ENCODE measurements at places on chromosomes 4 and X. TPM values are rescaled to one million over a fixed set of nuclear protein-coding genes. Genes with fewer than 3 reads are reported as not detected.

- no peak for ATAC-seq
These were observed 1003.6 kb downstream of the FAT4 start for GRCh38 chr4:126318376-126318775.

Gene TAF9B
- total RNA-seq = 101 TPM

DNA sequence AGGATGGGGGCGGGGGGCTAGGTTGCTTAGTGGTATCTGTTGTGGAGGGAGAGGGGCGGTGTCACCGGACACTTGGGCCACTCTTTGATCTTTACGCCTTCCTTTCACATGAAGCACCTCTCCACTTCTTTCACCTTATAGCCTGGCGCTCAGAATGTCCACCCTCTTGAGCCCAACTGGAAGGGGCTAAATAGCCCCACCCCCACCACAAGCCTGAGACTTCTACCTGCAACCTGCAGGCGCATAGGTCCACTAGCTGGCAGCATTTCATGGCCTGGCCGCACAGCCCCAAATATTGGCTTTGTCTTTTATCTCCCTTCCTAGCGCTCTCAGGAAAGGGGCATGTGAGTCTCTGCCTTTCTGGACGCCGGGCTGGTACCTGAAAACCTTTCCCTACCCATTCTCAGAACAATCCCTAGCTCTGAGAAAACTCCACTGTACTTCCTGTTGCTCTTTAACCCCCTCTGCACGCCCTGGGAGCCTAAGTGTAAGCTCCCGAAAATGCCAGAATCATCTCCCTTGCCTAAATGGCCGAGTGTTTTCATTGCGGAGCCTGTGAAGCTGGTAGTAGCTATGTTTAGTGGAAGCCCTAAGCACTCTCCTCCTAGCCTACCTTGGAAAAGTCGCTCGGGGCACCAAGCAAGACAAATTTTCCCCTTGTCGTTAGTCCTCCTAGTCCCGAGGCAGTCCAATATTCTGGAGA is 1.2 kb upstream of the TRPC5 start:
- ATAC-seq = no peak

- no peak for ATAC-seq
These were observed 35.3 kb downstream of the FAT1 start for GRCh38 chr4:186688150-186688943.

DNA sequence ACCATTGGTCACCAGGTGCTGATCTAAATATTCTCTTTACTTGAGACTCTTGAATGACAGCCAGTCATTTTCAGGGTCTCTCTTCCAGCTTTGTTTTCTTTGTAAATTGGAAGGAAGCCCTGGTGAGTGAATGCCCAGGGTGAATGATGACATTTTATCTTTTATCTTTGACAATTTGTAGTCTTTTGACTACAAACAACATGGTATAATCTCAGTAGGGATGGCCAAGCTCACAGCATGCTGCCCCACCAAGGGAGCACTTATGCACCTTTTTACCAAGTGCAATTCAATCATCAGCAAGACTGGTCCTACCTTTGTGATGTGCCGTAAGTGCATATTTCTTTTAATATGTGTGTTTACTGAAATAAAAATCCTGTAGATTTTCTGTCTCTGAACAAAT is 5.7 kb downstream of the AFM start:
- no peak for ATAC-seq

DNA sequence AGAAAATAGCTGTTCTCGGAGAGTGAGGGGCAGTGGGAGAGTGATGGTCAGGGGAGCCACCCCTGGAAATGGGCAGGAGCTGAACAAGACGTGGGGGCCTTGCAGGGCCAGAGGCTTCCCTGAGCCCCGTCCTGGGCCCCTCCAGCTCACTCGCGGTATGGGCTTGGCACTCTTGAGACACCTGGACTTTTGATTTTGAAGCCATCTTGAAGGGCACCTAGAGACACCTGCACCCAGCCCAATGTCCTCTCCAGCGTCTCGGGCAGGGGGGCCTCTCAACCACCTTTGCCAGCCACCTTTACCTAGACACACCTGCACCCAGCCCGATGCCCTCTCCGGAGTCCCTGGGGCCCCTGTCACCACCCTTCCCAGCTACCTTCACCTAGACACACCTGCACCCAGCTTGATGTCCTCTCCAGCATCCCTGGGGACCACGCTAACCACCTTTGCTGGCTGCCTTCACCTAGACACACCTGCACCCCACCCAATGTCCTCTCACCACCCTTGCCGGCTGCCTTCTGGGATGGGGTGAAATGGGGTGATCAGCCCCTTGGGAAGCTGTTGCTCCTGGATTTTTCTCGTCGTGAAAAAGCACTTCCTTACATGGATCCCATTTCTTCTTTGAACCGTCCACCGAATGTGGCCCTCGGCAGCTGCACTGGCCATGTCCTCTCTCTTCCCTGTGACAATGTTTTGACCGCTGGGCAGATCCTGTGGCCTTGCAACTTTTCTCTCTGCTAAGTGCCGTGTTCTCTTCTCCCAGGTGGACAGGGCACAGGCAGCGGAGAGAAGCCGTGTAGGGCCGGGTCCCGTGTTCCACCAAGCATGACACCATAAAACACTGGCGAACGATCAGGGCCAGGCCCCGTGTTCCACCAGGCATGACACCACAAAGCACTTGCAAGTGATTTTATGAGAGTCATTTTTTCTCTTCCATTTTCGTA is 47.5 kb downstream of the CPZ start:
- ATAC-seq = no peak

GRCh38 chrX:152905081-152905420 is 7.2 kb downstream of the ZNF185 start:
- no peak for ATAC-seq

GRCh38 chr4:186651181-186651603 is 72.5 kb downstream of the FAT1 start:
- ATAC-seq = no peak

DNA sequence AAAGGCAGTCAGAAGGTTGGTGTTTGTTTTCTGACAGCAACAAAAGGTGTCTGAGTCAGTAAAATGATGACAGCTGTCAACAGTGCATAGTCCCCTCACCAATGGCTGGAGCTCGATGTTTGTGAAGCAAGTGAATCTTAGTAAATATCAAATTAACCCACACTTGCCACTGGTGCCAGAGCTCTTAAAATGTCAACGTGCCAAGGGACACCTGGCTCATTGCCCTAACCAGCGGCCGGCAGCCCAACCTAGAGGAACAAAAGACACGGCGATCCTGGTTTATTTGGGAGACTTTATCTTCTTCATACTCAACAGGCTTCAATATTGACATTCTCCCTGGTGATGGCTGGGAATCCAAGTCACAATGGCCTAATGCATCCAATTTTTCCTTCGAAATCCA is 143.4 kb downstream of the CPEB2 start:
- ATAC-seq = no peak

DNA sequence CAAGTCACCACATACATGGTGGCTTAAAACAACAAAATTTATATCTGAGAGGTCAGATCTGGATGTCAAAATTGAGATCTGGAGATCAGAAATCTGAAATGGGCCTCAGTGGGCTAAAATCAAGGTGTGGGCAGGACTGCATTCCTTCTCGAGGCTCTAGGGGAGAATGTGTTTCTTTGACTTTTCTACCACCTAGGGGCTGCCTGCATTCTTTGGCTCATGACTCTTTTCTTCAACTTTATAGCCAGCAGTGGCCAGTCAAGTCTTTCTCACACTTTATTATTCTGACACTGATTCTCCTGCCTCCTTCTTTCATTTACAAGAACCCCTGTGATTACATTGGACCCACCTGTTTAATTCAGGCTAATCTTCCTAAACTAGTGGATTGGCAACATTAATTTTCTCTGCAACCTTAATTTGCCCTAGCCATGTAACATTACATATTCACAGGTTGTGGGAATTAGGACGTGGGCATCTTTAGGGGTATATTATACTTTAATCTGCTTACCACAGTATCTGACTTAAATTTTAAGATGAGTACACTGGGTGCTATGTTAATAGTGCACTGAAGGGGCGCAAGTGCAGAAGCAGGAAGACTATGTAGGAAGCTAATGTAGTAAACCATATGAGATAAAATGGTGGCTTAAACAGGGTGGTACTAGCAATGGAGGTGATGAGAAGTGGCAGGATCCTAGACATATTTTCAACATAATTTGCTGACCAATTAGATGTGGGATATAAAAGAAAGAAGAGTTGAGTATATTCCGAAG is 188.0 kb downstream of the SLC4A4 start:
- ATAC-seq = no peak

DNA sequence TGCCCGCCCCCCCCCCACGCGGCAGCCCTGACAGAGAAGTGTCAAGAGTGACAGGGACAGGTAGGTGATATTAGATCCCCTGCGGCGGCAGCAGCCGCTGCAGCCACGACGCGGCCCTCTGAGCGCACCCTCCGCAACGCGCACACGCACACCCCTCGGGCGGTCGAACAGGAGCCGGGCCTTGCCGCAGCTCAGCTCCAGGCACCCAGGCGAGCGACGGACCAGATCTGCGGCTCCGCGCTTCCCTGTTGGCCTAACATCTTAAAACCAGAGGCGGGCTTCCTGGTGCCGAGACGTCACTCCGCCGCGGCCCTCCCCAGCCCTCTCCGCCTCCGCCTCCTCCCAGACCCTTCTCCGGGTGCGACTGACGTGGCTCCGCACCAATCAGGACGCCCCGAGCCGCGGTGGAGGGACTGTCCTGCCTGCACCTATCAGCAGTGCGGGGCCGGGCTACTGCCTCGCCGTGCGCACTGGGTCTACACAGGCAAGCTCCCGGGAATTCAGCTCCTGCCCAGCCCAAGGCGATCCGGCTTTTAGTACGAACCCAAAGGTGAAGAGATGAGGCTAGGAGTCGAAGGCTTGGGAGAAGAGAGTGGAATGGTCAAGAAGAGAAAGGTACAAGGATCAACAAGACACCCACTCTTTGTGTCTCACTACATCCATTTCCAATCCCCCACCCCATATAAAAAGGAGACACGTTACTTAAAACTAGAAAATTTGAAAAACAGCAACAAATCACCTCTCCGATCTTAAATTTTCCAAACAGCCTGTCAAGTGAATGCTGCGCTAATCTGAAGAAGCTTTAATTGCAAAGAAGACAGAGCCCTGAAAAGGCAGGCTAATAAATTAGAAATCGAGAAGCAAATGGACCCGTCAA is at the start of gene PITX2:
TSS of gene PITX2 (minus strand) at position 237 of the 877 bp plus-strand sequence. CDS start 617 bp downstream, outside the sequence.
- ATAC-seq = peak; percentile 98

Gene CEP135
- total RNA-seq = 4.8 TPM

DNA sequence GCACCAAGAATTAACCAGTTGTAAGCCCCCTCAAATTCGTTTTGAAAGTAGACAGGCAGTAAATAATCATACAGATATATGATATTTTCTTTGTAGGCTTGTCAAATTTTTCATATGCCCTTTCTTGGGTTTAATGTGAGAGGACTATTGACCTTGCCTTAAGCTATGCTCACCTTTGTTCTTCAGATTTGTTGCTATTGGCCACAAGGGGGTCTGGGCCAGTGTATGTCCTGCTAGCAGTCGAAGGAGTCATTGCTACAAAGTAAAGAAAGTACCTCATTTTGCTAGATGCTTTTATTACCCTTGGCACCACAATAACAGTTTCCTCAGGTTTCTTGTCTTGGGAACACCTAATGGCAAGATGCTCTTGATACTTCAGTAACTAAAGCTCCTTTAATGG is 51.7 kb downstream of the IGSF1 start:
- no peak for ATAC-seq

Gene ADH1C
- total RNA-seq = 2.6 TPM

GRCh38 chr4:62210486-62210885 is 1010.4 kb downstream of the ADGRL3 start:
- no peak for ATAC-seq

DNA sequence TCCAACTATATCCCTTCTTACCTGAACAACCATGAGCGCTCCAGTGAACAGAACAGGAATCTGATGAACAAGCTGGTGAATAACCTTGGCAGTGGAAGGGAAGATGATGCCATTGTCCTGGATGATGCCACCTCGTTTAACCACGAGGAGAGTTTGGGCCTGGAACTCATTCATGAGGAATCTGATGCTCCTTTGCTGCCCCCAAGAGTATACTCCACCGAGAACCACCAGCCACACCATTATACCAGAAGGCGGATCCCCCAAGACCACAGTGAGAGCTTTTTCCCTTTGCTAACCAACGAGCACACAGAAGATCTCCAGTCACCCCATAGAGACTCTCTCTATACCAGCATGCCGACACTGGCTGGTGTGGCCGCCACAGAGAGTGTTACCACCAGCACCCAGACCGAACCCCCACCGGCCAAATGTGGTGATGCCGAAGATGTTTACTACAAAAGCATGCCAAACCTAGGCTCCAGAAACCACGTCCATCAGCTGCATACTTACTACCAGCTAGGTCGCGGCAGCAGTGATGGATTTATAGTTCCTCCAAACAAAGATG is 870.2 kb downstream of the ADGRL3 start:
- no peak for ATAC-seq

DNA sequence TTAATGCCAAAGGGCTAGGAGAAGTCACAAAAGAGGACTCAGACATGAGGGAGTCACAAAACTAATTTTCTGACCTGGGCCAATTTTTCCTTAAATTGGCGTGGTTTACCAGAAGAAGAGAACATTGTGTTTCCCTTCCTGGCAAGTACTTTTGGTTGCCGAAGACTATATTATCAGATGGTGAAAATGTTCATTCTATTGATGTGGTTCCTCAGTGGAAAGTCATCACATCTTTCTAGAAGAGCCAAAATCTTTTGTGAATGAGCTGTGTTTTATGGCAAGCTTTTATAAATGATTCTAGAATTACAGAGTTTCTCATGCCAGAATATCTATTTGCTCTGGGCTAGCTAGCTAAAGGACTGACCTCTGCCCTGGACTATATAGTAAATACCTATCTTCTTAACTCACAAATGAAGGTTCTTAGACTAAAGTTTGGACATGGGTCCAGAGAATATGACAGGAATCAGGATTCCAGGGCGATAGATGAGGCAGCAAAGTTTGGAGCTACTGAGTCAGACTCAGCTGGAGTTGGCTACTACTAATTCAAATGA is 288.9 kb downstream of the IL1RAPL2 start:
- ATAC-seq = no peak

Gene DGAT2L6
- not detected for total RNA-seq

DNA sequence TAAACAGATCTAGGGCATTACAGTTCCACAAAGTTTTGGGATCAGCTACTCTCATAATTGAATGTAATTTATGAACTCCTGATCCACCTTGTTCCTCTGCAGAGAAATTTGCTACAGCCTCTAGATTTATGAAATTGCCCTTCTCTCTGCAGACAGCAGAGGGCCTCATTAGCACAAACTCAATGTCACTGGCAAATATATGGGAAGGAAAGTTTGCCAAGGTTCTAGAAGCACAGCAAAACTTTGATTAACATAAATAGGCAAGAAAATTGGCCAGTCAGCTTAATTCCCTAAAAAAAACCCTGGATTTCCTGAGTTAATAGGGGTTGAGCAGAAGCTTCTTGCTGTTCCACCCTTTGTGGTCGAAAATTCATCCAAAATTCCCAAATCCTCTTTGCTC is 31.5 kb downstream of the PRPS1 start:
- ATAC-seq = no peak

Gene ESX1
- total RNA-seq = not detected

DNA sequence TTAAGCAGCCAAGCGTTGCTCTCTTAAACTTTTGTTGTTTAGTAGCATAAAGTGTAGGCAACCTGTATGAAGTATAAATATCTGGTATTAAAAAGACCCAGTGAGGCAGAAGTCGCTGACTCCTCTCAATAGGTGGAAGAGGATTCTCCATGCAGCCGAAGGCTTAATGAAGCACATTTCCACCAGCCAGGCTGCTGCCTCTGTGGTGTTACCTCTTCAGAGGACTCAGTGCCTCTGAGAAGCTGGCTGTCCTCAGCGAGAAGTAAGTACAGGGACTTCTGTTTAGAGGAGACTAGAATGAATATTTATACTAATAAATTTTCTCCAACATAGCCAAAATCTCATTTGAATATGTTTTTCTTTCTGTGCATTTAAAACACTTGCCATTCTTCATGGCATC is 6.0 kb downstream of the SORBS2 start:
- no peak for ATAC-seq

Gene TCEAL5
- 0.92 TPM for total RNA-seq

Gene STAP1
- total RNA-seq = 0.54 TPM

Gene TNMD
- total RNA-seq = not detected

Gene REELD1
- total RNA-seq = 1.4 TPM

Data from gastroesophageal sphincter (tissue), 4 donors.